ENCODE measurements at places on chromosomes 11 and 22.

GRCh38 chr11:27287205-27287604, 75.8 kb downstream of the CCDC34 start:
- no peak for DNase-seq

DNA sequence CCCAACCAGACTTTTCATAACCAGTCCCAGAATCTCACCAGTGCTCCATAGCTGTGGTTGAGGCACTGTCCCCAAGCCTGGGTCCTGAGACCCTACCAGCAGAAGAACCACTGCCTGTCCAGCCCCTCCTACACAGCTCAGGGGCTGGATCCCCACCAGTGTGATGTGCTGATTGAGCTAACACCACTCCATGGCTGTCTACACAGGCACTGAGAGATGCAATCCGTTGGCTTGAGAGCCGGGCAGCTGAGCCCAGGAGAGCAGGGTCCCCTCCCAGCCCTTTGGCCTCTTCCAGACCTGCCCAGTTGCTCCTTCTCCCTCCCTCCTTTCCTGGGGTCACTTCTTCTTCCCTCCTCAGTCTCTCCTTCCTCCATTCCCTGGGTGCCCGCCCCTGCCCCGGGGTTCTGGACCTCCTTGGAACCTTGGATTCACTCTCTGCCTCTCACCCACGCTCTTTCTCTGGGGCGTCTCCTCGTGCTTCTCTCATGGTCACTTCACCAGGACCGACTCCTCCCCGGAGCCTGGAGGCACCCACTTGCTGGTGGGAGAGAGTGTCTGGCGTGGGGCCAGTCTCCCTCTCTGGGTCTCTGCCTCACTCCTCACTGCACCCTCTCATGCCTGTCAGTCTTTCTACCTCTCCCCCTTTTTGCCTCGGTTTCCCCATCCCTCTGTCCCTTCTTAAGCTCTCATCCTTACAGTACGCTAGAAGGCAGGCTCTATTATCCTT, 706 bp upstream of the SCYL1 start:
- no peak for DNase-seq

DNA sequence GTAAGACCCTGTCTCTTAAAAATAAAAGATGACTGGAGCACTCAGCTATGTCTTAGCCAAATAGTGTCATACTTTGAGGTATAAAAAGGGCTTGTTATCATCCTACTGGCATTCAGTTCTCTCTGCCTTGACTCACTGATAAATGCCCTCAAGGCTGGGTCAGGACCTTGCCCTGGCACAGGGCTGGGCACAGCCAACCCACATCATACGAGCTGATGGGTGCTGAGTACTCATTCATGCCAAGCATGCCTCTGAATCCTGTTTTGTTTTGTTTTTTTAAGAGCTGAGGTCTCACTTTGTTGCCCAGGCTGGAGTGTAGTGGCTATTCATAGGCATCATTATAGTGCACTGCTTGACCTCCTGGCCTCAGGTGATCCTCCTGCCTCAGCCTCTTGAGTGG, 1.9 kb downstream of the SMTNL1 start:
- no peak for DNase-seq

GRCh38 chr11:7019500-7020182, 505 bp downstream of the ZNF214 start:
- DNase-seq, result no peak

GRCh38 chr11:66868726-66869566, 12.1 kb downstream of the LRFN4 start:
- peak; percentile 52 for DNase-seq

DNA sequence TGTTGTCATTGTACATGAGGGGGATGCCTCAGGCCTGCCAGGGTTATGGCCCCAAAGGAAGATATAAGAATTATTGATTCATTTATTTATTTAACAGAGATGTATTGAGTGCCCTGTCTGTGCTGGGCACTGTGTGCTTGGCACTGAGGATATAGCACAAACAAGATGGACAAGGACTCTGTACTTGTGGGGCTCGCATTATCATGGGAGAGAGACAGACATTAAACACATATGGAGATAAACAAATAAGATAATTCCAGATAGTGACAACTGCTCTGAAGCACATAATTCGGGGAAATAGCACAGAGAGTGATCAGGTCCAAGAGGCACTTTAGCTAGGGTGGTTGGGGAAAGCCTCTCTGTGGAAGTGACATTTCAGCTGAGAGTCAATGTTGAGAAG, 119.8 kb upstream of the ARHGAP20 start:
- DNase-seq, result no peak

- no peak for DNase-seq
These were observed 8.5 kb downstream of the ELFN2 start for GRCh38 chr22:37418627-37419369.

- DNase-seq, result no peak
These were observed 130.5 kb downstream of the ARHGAP42 start for GRCh38 chr11:100817620-100818019.

DNA sequence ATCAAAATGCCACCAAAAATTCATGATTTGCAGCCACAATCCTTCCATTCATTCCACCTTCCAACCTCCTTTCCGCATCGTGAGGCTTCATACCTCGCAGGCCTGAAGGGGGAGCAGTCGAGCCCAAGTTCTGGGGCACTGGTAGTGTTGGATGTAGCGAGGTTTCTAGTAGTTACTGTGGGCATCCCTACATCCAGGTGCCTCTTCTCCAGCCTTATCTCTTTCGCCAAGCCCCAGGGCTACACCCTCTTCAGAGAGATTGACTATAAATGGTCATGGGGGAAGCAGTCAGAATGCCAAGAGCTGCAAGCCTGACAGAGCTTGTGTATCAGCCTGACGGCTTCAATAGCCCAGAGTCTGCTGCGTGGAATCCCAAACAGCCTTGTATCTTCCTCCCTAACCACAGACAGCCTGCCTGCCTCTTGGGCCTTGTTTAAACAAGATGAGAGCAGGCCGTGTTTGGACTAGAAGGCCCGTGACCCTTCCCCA, 28.9 kb downstream of the CLMP start:
- no peak for DNase-seq

GRCh38 chr22:27629908-27630673, 171.5 kb downstream of the MN1 start:
- no peak for DNase-seq

DNA sequence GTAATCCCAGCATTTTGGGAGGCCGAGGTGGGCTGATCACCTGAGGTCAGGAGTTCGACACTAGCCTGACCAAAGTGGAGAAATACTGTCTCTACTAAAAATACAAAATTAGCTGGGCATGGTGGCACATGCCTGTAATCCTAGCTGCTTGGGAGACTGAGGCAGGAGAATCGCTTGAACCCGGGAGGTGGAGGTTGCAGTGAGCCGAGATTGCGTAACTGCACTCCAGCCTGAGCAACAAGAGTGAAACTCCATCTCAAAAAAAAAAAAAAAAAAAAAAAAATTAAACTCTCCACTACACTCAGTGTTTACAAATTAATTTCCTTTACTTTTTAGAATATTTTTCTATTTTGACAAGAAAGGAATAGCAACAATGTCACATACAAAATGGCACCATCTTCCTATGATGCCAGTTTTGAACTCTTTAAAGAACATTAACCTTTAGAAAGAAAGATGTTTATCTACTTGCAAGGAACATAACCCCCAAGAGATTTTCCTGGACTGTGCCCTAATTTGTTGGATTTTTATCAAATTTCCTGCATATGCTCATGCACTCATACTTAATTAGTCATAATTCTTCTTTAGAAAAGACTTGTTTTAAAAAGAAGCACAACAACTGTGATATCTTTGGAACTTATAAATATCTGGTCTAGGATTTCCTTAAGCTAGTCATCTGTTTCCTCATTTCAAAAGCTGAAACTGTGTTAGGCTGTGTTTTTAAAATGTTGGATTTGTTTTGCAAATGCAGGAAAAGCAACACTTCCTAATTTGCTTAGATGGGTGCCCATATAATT, 22.6 kb upstream of the HIPK3 start:
- DNase-seq, result no peak

DNA sequence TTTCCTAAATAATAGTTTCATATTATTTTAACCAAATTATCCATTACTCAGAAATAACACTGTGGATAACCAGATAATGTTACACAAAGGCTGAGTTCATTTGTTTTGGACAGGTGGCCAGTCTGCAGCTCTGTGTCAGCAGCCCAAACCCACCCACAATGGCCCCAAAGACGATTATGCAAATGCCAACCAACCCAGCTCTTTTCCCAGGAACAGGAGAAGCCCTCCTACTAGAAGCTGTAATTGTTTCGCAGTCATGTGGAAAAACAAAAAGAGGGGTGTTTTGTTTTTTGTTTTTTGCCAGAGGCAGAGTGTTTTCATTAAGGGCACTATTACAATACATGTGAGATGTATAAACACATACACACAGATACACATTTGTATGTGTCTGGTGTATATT, 102.1 kb downstream of the FCHSD2 start:
- no peak for DNase-seq

GRCh38 chr11:6693342-6694228, 10.4 kb upstream of the MRPL17 start:
- peak; percentile 13 for DNase-seq

GRCh38 chr11:20719821-20720220, 50.4 kb downstream of the NELL1 start:
- DNase-seq, result no peak

- no peak for DNase-seq
These were observed 146.0 kb upstream of the SEZ6L start for GRCh38 chr22:26023104-26023775.

DNA sequence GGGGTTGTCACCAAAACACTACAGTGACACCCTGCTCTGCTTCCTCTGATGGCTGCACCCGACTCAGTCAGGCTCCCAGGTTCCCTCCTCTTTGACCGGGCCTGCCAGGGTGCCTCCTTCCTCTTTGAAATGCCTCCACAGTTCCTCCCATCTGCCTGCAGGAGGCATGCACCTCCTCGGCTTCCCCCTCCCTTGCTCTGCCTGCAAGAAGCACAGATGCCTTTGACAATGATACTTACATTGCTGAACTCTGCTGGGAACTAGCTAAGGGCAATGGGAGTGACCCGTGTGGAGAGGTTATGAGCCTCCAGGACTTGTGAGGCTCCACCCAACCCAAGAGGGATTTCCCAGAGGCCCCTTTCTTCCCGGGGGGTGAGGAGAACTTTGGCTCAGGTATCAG, 674.1 kb downstream of the OPCML start:
- no peak for DNase-seq

DNA sequence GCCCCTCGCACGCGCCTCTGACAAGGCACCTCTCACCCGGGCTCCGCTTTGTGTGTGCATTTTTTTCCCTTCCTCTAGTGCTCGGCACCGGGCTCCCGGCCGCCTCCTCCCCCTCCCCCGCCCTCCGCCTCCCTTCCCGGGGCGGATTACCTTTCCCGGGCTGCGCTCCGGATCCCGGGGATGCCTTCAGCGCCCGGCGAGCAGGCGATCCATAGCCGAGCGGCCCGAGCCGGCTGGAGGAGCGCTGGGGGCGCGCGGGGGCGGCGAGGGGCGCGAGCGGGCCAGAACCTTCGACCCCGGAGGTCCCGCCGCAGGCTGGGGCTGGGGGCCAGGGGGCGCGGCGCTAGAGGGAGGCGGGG, 282 bp downstream of the MPPED2 start:
- DNase-seq, result no peak

- DNase-seq, result no peak
These were observed 200.0 kb upstream of the NAV2 start for GRCh38 chr11:19512618-19513017.

DNA sequence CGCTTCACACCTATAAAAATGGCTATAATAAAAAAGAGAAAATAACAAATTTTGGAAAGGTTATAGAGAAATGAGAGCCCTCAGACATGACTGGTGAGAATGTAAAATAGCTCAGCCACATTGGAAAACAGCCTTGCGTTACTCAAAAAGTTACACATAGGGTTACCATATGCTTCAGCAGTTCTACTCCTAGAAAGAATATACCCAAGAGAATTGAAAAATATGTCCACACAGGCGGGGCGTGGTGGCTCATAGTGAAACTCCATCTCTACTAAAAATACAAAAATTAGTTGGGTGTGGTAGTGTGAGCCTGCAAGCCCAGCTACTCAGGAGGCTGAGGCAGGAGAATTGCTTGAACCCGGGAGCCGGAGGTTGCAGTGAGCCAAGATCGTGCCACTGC, 7.6 kb upstream of the JHY start:
- DNase-seq, result no peak

DNA sequence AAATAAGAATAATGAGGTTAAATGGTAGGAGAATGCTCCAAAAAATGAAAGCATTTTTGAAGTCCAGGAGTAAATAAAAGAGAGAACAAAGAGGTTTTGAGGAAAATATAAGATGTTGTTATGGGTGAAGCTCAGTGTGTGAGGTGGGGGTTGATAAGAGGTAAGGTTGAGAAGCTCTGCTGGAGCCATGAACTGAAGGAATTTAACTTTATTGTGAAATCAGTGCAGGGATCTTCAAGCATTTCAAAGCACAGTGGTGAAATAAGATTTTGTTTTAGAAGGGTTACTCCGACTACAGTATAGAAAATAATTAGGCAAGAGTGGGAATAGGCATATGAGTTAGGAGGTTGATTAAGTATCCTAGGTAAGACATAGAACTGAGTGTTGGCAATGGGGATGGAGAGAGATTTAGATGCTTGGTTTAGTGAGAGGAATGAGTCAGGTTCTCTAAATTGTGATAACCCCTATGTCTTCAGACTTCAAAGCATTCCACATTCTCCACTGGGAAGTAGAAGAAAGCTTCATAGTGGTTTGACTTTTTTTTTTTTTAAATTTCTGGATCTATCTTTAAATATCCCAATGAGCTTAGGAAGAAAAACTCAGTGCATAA, 403.2 kb downstream of the AASDHPPT start:
- no peak for DNase-seq

- DNase-seq, result no peak
These were observed 57.6 kb downstream of the KCNJ4 start for GRCh38 chr22:38397189-38398085.

GRCh38 chr22:34427841-34428240, 507.6 kb upstream of the LARGE1 start:
- no peak for DNase-seq

GRCh38 chr11:123173040-123173855, 21.8 kb downstream of the CLMP start:
- DNase-seq, result no peak

DNA sequence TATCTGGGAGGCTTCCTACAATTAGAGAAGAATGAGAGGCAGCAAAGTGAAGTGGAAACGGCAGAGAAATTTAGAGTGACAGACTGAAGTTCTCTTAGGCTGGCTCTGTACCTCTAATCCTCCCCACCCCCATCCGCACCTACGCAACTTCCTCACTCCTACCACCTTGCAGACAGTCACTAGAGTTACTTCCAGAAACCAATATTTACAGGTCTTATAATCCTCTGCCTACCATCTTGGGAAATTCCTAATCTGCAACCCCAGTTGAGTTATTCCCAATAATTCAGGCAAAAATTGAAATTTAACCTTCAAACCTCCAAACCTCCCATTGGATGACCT, 71.7 kb downstream of the PAK1 start:
- DNase-seq, result no peak

DNA sequence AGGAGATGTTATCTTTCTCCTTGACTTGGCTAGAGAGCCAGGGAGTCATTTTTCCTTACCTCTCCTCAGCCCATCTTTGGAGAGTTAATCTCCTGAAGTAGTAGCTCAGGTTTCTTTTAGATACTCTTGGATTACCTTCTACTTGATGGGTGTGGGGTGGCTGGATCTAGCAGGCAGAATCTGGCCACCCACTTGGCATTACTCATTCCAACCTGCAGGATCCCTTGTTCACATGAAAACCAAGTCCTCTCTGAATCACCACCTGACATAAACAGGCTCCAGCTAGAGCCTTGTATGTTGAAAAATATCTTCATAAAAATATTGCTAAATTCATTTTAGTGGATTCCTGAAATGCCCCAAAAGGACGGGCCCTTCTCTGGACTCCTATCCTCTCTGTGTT, 250.6 kb upstream of the PLET1 start:
- DNase-seq, result no peak

- DNase-seq, result no peak
These were observed 105.7 kb upstream of the LUZP2 start for GRCh38 chr11:24391167-24391566.

Data from stimulated activated CD4-positive, alpha-beta T cell treated with anti-CD3 and anti-CD28 coated beads, Interleukin-12 subunit alpha, Interleukin-12 subunit beta, amount 100 ng/mL, for 24 hours (primary cell).